HepG2 (cell line): ENCODE measurements at places on chromosomes 13 and 19. TPM values are rescaled to one million over a fixed set of nuclear protein-coding genes. Genes with fewer than 3 reads are reported as not detected.

Gene SIAH3
- not detected in 2 replicates for total RNA-seq

Gene PTGIR
- not detected in 2 replicates for total RNA-seq

Gene ZNF850
- total RNA-seq: 6.6 and 11.4 TPM in 2 replicates

Gene ZNF91
- 21.5 and 30.7 TPM in 2 replicates for total RNA-seq

Gene NLRP11
- 0.02 TPM in 1 of 2 replicates, not detected in the other for total RNA-seq

Gene CCDC159
- total RNA-seq: 1.2 and 1.7 TPM in 2 replicates

Gene EID2B
- total RNA-seq: 3.6 and 3.7 TPM in 2 replicates

Gene ZNF440
- total RNA-seq: 12.4 and 16.8 TPM in 2 replicates

Gene ZNF154
- not detected in 2 replicates for total RNA-seq

Gene UNC13A
- total RNA-seq: 0.07 and 0.11 TPM in 2 replicates

Gene TUBB4A
- total RNA-seq: not detected in 2 replicates

Gene AMER2
- not detected in 2 replicates for total RNA-seq

Gene TNNI3
- total RNA-seq: 3.5 and 3.7 TPM in 2 replicates

Gene CYP4F8
- total RNA-seq: not detected in 2 replicates

Gene FFAR3
- total RNA-seq: not detected in 2 replicates

Gene FPR2
- not detected in 2 replicates for total RNA-seq

Gene SPPL2B
- 3.4 and 15.2 TPM in 2 replicates for total RNA-seq

Gene VSTM1
- total RNA-seq: not detected in 2 replicates

Gene SERP2
- total RNA-seq: not detected in 2 replicates

Gene CGB3
- not detected in 2 replicates for total RNA-seq

Gene PROSER3
- total RNA-seq: 4.5 and 5.7 TPM in 2 replicates

Gene RFXAP
- total RNA-seq: 1.8 and 4.4 TPM in 2 replicates

Gene RAX2
- total RNA-seq: not detected in 2 replicates

Gene ASPDH
- 1.1 and 2.2 TPM in 2 replicates for total RNA-seq

Gene PSG3
- total RNA-seq: not detected in 2 replicates

Gene ZNF43
- total RNA-seq: 8.5 and 10.4 TPM in 2 replicates

Gene ZSCAN5B
- total RNA-seq: not detected in 2 replicates

Gene HIF3A
- total RNA-seq: 0.09 TPM in 1 of 2 replicates, not detected in the other

Gene CRX
- not detected in 2 replicates for total RNA-seq

Gene ARGLU1
- 27.2 and 47.1 TPM in 2 replicates for total RNA-seq

Gene KIR2DL4
- not detected in 2 replicates for total RNA-seq

Gene PINLYP
- total RNA-seq: 0.24 TPM in 1 of 2 replicates, not detected in the other

Gene PGLYRP1
- total RNA-seq: not detected in 2 replicates

Gene CEBPA
- total RNA-seq: 99.9 and 103 TPM in 2 replicates

Gene FBXO27
- total RNA-seq: 0.15 and 0.49 TPM in 2 replicates

Gene NTF4
- not detected in 2 replicates for total RNA-seq

Gene ATP4B
- not detected in 2 replicates for total RNA-seq

Gene ZFR2
- total RNA-seq: 0.69 and 1.00 TPM in 2 replicates

Gene PCDH9
- total RNA-seq: 0.09 and 0.11 TPM in 2 replicates

Gene SMIM24
- 47.4 and 70.6 TPM in 2 replicates for total RNA-seq

Gene RRAS
- total RNA-seq: 0.79 and 1.5 TPM in 2 replicates

Gene MBD3L3
- total RNA-seq: not detected in 2 replicates

Gene COL5A3
- 0.02 TPM in 1 of 2 replicates, not detected in the other for total RNA-seq

Gene ATG4D
- 9.3 and 19.0 TPM in 2 replicates for total RNA-seq

Gene URAD
- not detected in 2 replicates for total RNA-seq

Gene SH2D3A
- total RNA-seq: 0.60 and 1.0 TPM in 2 replicates

Gene MEF2B
- total RNA-seq: 0.44 and 1.2 TPM in 2 replicates

Gene USHBP1
- total RNA-seq: 0.13 and 0.15 TPM in 2 replicates

Gene FFAR1
- total RNA-seq: not detected in 2 replicates

Gene ZNF460
- 44.8 and 76.3 TPM in 2 replicates for total RNA-seq

Gene TNFAIP8L1
- total RNA-seq: 18.9 and 21.4 TPM in 2 replicates

Gene SYNGR4
- not detected in 2 replicates for total RNA-seq

Gene FOSB
- total RNA-seq: 0.21 and 6.0 TPM in 2 replicates

Gene CABP5
- not detected in 2 replicates for total RNA-seq

Gene OLFM2
- total RNA-seq: 0.11 and 0.20 TPM in 2 replicates

Gene KLK12
- not detected in 2 replicates for total RNA-seq

Gene ALKBH7
- total RNA-seq: 45.9 and 48.3 TPM in 2 replicates

Gene KIR3DL1
- not detected in 2 replicates for total RNA-seq
